ENCODE measurements at places on chromosomes 3 and 15.

- DNase-seq: no peak
Observed at GRCh38 chr15:44222478-44222877, 27.4 kb upstream of the FRMD5 start.

DNA sequence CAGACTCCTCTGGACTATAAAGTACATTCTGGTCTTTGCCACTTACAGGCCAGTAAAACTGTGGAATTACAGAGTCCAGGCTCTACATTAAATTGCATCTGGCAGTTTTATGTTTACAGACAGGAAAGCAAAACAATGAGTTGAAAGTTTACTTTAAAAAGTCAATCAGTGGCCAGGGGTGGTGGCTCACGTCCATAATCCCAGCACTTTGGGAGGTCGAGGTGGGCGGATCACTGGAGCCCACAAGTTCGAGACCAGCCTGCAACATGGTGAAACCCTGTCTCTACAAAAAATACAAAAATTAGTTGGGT lies 53.8 kb downstream of the TM4SF4 start:
- no peak for DNase-seq

DNA sequence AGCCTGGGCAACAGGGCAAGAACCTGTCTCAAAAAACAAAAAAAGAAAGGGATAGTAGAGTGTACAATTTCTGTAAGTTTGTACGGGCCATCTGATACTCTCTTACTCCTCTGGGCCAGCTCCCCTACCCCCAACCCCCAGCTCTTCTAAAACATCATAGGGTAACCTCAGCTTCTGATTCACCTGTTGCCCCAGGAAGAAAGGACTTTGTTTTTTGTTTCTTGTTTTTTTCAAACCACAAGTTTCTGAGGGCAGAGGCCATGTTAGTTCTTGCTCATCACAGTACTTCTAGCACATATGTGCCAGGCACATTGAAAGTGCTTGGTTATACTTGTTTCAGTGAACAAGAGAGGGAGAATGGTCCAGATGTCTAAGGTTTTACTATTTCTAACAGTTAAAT lies 20.2 kb downstream of the ATOSA start:
- DNase-seq: peak; percentile 44

GRCh38 chr3:114650808-114651207 lies 357.0 kb downstream of the TIGIT start:
- DNase-seq: no peak

DNA sequence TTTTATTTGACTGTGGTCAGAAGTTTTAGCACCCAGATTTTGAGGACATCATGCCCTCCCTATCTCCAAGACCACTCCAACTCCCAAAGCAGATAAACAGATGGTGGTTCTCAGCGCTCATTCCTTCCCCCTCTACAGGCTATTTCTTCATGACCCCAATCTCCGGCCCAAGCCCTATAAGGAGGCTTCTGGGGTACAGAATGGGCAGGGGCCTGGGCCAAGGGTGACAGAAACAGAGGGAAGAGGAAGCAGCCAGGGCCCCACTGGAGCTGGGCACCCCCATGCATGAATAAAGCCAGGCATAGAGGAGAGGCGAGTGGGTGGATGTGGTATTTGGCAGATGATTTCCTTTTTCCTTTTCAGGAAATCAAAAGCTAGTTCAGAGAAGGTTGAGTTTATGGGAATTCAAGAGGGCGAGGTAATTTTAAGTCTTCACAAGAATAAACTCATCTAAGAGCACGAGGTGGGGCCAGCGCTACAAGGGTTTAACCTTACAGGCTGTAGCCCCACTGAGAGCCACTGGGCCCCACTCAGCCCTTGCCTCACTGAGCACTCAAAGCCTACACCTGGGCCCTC lies 104.8 kb upstream of the HERC1 start:
- no peak for DNase-seq

DNA sequence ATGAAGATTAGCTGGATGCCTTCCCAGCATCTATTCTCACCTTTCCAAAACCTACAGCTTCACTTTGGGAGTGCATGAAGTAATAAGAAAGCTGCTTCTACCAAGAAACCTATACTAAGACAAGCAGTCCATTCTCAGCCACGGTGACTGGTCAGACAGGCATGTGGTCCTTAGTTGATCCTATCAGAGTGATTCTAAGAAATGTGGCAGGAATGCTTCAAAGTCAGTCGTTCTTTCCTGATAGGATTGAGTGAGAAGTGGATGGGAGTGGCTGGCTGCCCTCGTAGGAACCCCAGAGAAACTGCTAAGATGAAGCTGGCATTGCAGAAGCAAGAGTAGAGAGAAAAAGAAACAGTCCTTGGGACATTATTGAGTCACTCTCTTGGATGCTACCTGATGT lies 16.6 kb downstream of the FOXB1 start:
- no peak for DNase-seq
